ENCODE measurements at places on chromosomes 12 and 14.

GRCh38 chr12:118058881-118059280 is 2.1 kb downstream of the WSB2 start:
- no peak for DNase-seq

- DNase-seq, result no peak
These were observed 75.9 kb downstream of the TMEM132D start for GRCh38 chr12:129827866-129828384.

- DNase-seq, result no peak
These were observed 31.3 kb downstream of the BMP4 start for GRCh38 chr14:53925201-53925766.

DNA sequence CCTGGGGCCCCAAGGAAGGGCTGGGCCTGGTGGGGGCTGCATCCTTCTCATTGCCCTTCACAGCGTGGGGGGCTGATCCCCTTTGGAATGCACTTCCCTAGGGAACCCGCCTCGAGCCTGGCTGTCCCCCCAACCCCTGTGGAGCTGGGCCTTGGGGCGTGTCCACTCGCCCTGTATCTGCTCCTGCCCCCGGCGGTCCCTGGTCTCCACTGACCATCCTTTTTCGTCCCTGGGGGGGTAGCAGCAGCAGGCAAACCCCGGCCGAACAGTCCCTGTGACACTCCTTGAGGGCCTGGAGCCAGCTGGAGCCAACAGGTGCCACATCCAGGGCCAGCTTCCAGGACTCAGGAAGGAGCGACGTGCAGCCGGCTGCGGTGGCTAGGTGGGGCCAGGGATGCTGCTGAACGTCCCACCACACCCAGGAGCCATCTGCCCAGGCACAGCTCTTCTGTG is 9.4 kb upstream of the GPR132 start:
- DNase-seq, result no peak

DNA sequence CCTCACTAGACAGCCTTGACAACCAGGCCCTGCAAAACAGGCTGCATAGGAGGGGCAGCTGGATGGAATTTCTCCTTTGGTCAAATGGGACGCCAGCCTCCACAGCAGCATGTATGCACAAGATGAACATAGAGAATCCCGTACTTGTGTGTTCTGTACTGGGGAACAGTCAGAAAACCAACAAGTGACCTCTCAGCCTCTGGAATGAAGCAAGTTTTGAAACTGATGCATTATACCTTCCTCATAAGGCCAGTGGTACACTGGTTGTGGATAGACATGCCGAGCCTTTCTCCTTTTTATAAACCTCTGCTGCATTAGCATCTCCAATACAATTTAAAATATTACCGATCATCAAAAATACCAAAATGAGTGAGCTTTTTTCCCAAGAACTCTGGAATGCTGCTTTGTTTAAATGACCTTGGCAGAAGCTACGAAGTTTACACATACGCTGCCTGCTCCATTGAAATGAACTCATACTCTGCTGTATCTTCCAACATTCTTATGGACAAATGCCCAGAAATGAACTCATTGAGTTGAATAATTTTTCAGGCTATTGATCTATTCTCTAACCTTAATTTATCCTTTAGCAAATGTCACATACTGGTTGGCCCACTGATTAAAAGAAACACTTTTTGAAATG is 47.6 kb upstream of the FERMT2 start:
- DNase-seq, result peak; percentile 78

- DNase-seq, result no peak
These were observed 374.6 kb downstream of the MDGA2 start for GRCh38 chr14:47300796-47301195.
